T47D (cell line): ENCODE measurements at places on chromosomes 16 and 17.
A peak's percentile ranks its signal among the peaks of the same experiment; 100 is the strongest.

- no peak for DNase-seq
Observed at GRCh38 chr16:24869033-24869432, 23.3 kb downstream of the SLC5A11 start.

DNA sequence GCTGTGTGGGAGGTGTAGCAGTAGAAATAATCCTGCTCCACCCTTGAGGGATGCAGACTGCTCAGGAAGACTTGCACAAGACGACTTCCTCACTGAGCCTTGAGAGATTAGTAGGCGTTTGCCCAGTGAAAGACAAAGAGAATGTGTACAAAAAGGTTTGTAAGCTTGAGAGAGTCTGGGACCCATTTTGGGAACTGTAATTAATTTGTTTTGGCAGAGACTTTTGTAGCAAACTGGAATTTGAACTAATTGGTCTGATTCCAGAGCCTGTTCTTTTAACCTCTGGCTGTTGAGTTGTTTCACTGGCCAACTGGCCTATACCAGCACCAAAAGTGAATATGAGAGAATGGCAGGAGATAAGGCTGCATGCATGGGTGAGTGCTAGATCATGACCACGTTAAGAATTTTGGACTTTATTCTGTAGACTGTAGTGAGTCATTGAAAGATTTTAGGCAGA, 75.5 kb downstream of the AATF start:
- no peak for DNase-seq

GRCh38 chr17:47404875-47405274, 81.1 kb downstream of the EFCAB13 start:
- DNase-seq: no peak

DNA sequence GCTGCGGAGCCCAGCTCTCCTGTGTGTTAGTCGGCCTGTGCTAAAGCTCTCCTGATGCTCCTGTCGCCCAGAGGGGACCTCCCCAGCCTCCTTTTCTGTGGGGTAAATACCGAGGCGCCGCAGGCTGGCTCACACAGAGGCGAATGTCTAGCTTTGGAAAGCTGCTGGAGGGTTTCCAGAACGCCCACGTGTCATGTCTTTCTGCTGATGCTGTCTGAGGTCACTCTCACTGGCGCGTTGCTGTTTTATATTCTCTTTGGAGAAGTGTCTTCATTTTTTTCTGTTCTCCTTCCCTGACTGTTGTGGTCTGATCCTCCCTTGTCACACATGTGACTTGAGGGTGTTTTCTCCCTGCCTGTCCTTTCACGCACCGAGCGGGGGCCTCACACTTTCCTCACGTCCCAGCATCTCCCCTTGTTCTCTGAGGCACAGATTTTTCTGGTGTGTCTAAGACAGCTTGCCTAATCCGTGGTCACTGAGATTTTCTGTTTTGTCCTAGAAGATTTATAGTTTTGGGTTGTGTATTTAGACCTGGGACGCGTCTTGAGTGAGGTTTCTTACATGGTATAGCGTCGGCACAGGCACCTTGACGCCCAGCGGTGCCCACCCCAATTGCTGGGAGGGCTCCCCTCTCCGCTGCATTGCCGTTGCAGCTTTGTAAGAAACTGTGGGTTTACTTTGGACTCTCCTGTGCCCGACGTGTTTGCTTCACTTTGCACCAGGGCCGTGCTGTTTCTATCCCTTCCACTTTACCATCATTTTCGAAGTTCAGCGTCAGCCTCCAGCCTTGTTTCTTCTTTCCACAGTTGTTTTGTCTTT, 92.1 kb upstream of the ZNF750 start:
- no peak for DNase-seq

GRCh38 chr16:73036074-73036826, 11.7 kb downstream of the ZFHX3 start:
- DNase-seq: no peak

DNA sequence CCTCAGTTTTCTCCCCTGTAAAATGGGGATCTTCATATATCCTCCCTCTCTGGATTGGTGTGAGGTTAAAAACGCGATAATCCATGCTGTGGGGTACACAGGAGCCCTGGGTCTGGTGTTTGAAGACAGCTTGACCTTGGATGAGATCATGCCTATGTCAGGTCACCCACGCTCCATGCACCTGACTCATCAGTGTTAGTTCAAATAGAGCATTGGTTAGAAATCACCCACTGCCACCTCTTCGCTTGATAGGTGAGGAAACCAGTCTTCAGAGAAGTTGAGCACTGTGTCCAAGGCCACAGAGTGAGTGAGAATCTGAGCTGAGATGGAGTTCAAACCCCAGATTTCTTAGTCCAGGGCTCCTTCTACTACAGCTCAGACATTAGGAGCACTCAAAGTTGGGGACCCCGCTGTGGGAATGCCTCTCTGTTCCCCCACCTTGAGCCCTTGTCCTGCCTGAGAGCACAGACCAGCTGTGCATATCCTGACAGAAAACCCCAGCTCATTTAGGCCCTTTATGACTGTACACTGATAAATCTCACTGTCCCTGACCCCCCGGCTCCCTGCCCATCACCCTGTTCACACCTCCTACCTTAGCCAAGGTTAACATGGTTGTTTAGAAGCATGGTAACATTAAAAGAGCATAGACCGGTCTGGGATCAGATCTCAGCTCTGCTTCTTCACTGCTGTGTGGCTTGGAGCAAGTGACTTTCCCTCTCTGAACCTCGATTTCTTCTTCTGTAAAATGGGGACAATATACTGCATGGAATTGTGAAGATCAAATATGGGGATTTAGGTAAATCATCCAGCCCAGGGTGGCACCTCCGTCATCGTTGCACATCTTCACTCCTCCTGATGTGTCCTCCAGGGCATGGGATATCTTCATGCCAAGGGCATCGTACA, 22.4 kb upstream of the LGALS9 start:
- DNase-seq: no peak

- DNase-seq: no peak
Observed at GRCh38 chr16:72932050-72932449, 115.9 kb downstream of the ZFHX3 start.

DNA sequence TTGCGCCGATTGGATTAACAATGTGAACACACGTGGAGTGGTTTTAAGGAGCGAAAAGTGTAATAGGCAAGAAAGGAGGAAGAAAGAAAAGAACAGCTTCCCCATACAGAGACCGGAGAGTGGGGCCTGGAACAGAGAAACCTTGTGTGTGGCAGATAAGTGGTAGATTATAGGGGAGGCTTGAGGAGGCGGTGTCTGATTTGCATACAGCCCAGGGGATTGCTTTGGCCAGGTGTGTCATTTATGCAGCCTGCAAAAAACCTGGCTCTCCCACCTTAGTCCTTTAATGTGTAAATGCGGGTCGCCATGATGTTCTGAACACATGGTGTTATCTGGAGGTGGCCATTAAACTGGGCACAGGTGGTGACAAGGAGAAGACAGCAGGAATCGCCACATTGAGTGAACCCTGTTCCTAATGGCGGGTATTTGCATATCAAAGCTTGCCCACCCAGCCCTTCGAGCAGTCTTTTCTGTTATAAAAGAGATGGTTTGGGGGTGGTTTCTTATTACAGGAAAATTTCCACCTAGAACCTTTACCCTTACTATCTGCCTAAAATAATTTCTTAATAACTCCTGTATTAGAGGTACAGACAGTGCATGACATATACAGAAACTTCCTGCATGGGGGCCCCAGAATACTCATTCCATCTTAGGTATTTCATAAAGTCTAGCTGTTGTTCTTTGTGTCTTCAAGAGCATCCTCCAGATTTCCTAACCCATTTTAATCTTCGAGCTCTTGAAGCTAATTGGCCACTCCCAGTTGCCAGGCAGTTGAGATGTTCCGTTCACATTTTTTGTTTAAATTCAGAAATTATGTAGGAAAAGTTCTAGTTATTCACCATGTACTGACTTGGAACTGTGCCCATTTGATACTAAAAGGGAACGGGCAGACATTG, 292.5 kb downstream of the RBFOX1 start:
- DNase-seq: no peak

DNA sequence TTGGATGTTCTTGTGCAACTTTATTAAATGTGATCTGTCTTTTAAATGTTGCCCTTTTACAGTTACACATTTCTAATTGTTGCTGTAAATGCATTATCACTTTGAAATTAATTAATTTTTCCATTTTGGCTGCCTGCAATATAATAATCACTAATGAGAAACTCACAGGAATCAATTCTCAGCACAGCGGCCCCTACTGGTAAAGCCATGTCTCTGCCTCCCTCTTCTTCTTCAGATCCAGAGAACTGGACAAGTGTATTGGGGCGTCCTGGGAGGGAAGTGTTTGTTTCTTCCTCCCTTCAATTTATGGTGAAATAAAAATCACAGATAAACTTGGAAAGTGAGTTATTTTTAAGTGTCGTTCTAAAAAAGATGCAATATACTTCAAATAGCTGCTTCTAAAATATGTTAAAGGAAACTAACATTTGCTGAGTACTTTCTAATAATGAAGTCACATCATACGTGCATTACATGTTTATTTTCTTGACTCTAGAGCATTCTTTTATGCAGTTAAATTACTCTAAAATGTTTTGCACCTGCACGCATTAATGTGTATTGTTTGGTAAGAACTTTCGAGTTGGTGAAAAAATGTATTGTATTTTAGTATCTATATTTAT, 338.0 kb downstream of the WWOX start:
- peak; percentile 55 for DNase-seq

GRCh38 chr17:81858170-81858966, 2.0 kb downstream of the P4HB start:
- no peak for DNase-seq

- DNase-seq: peak; percentile 82
Observed at GRCh38 chr16:2003827-2004641, 5.6 kb downstream of the ZNF598 start.

GRCh38 chr17:83024218-83024971, 55.0 kb upstream of the METRNL start:
- no peak for DNase-seq

DNA sequence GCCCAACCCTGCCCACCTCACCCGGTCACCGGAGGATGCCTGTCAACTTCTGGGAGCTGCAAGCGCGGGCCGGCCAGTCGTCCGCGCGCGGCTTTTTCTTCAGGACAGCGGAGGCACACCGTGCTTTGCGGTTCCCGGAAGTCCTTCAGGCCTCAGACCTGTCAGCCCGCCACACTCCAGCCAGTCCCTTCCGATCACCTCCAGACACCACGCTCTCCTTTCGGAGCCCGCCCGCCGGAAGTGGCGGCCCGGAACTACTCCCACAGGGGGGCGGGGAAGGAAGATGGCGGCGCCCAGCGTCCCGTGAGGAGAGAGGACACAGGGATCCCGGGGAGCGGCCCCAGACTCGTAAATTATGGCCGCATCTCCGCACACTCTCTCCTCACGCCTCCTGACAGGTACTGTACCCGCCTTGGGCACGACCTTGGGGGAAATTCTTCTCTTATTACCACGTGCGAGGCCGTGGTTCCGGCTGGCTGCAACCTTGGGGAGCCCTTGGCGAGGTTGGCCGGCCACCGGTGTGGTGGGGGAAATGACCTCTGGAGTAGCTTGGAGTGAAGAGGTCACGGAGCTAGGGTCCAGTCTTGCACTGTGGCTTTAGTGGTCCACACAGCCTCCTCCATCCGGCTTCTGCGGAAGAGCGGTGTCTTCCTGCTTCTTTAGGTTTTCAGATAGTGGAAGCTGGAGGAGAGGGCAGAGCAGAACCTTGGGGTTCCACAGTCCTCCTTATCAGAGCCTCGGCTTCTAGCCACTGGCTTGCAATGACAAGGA, at the start of gene COX10:
COX10 (plus strand) TSS at position 254 of the 771 bp plus-strand sequence; CDS start at position 356, 102 bp downstream.
- peak; percentile 35 for DNase-seq

GRCh38 chr16:81615833-81616232, 163.3 kb upstream of the PLCG2 start:
- no peak for DNase-seq

DNA sequence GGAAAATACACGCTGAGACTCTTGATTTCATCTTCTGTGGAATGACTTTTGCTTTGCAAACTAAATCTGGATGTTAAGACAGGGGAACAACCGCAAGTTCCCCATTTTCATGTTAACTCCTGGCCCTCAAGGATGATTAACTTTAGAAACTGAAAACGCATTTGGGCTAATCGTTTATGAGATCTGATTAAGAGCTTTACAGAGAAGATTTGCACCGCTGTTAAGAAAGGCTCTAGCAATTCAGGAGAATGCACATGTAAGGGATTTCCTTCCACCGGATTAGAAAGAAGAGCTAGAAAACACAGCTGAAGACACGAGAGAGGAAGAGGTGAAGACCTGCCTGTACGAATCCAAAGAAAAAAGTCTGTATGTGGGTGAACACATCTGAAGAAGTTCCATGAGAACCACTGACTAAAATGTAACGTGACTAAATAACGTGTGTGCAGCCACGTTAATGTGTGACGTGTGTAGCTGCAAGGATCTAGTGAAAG, 106.4 kb downstream of the YPEL2 start:
- DNase-seq: no peak

GRCh38 chr16:52690468-52690867, 143.5 kb upstream of the TOX3 start:
- DNase-seq: no peak

GRCh38 chr17:69093279-69093789, 32.6 kb upstream of the ABCA9 start:
- DNase-seq: no peak

DNA sequence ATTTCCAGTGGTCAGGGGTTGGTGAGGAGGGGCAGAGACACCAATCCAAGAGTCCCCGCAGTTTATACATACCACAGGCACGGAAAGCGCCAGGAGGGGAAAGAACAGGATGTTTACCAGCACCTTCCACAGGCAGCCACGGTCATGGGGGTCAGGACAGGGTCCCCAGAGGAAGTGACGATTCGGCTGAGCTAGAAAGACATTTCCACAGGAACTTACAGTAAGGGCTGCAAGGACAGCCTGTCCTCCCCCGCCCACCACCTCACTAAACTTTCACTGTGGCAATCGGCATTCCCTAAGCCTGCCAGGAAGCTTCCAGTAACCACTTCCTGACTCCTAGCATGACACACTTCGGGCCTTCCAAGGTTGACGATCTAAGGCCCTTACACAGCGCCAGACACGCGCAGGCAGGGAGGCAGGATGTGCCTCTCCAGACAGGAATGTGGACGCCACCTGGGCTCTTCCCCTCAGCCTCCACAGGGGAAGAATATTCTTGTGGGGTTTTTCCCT, 1.2 kb upstream of the MT2A start:
- DNase-seq: no peak

DNA sequence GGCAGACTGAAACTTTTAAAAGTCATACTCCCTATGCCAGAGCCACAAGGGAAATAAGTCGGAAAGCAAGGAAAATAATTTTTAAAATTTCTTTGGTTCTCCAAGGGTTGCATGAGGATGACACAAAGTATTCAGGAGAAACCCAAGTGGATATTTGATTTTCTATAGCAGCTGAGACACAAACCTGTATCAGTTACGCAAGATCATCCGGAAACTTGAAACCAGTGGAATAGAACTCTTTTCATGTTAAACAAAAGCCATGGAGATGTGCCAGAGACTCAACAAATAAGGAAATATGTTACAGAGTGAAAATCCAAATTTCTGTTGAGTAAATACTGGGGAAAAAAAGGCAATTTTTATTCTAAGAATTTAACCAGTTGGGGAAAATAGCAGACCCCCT, 294.7 kb downstream of the KIF2B start:
- no peak for DNase-seq
